Activated CD4-positive, alpha-beta T cell treated with anti-CD3 and anti-CD28 coated beads, Interleukin-2, amount 10 ng/mL, durations not matched to agents 24 days and 14 days (primary cell): ENCODE measurements at places on chromosomes 16 and 17.

- DNase-seq, result no peak
Measured at GRCh38 chr16:53061256-53061655, 6.5 kb downstream of the CHD9 start.

GRCh38 chr17:58631523-58632323 lies 60.1 kb downstream of the TEX14 start:
- peak; percentile 99 for DNase-seq

DNA sequence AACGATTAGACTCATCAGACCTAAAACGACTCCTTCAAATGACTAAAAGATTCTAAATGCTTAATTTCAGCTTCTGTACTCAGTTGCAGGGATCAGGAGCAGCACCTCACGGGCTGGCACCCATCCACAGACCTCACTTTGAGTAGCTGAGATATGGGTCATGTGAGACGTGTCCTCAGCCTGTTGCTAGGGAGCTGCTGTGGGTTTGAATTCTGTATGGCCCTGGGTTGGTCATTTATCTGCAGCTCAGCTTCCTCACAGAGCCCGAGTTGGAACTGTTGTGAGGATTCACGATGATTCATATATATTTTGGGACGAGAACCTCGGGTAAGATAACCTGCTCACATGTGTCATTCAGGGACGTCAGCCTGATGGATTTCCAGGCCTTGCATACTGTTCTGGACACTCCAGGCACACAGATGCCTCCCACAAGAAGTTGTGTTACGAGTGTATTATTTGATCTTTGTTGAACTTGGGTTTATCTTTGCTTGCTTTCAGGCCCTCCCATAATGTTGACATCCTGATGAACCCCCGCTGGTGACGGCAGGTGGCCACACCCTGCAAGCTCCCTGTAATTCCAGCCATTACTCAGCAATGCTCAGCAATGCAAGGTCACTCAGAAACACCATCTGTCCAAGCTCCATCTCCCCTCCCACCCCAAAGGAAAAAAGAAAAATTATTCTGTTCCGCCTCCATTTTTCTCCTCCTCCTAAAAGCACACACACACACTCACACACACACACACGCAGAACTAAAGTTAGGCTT lies 137.6 kb downstream of the RBFOX3 start:
- no peak for DNase-seq

DNA sequence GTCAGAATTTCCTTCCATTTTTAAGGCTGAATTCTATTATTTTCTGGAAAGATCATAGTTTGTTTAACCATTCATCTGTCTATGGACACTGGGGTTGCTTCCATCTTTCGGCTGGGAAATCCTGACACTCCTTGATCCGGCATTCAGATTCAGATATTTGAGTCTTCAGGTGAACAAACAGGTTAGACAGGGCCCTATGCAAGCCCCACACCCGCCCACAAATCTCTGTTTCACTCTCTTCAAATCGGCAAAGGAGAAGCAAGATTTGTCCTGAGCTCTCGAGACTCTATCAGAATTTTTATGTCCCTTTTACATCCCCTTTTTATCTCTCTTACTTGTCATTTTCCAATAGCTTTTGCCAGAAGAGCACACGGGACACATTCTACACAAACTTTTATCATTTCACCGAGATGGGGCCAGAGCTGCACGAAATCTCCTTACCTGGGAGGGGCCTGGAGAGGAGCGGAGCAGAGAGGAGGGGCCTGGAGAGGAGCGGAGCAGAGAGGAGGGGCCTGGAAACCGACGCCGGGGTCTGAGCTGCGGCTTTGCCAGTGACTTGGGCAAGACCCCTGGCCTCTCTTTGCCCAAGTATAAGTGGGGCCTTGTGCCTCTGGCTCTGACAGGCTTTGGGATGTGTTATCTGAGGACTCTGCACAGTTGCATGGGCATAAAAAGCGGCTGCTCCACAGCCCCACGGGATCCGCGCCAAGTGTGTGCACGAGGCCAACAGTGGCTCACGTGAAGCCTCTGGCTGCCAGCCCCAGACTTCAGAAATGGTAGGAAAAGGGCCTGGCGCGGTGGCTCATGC lies 54.3 kb upstream of the RBFOX3 start:
- DNase-seq, result no peak

DNA sequence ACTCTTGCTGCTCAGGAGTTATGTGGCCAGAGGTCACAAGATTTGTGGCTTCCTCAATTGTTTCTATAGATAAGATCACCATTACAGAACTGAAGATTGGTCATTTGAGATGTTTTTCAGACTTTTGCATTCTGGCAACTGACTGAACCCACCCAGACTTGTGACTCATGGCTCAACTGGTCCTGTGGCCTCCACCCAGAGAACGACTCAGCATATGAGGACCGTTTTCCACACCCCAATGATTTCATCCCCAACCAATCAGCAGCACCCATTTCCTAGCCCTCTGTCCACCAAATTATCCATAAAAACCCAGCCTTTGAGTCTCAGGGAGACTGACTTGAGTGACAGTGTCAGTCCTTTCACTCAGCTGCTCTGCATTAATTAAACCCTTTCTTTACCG lies 143.2 kb upstream of the ASIC2 start:
- DNase-seq, result no peak
